ENCODE measurements at places on chromosomes 2 and 18.

DNA sequence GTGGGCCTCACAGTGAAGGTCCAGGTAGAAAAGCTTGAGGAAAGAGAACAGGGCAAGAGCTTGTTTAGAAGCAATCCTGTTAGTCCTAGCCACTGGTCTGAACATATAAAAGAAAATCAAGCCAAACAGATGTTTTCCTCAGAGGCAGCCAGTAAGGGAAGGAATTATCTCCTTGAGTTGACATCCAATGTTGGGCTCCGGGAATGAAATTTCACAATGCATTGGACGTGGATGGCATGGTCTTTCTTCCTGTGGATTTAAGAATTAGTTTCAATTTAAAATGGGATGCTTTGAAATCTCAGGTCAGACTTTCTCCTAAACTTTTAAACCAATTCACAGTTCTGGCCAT, 92.1 kb downstream of the ACKR3 start:
- no peak for DNase-seq

- no peak for DNase-seq
Observed at GRCh38 chr2:241936457-241937133, 67.1 kb downstream of the RTP5 start.

GRCh38 chr2:178428396-178428806, 22.6 kb downstream of the PRKRA start:
- DNase-seq = no peak

DNA sequence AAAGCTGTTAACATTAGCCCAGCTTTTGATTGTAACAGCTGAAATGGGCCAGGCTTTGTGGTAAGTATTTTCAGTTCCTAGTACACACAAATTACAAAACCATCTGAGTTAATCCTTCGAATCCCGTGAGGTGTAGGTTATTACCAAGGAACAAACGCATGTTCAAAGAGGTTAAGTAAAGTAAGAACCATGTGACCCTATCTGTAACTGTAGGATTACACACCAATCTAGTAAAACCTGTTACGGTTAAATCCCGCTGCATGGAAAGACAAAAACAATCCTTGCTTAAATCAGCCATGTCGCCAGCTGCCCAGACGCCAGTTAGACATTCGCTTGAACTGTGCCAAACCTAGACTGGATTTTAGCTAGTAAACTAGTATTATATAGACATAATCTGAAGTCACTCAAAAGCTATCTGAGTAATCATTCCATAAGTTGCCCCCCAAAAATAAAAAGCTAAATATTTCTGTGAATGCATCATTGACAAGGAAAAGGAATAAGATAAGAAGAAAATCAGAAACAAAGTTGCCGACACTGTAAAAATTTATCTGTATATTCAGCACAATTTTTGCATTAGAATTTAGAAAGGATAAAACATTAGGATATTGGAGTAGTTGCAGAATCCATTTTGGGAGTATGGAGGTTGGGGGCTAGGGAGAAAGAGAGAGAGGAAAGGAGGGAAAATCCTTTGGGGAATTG, 638.0 kb downstream of the CNTNAP5 start:
- DNase-seq = no peak

- no peak for DNase-seq
Observed at GRCh38 chr18:10343778-10344177, 110.7 kb upstream of the APCDD1 start.
